ENCODE measurements at places on chromosomes 16 and 17.

GRCh38 chr17:42016411-42016831, 818 bp downstream of the DNAJC7 start:
- peaks cover 56% of the 10 kb centered on the region for H3K4me1 ChIP-seq
- no peaks in the 10 kb centered on the region for H3K27me3 ChIP-seq
- H3K36me3 ChIP-seq: peaks cover 20% of the 10 kb centered on the region
- H3K27ac ChIP-seq: peak overlapping the region; percentile 99

DNA sequence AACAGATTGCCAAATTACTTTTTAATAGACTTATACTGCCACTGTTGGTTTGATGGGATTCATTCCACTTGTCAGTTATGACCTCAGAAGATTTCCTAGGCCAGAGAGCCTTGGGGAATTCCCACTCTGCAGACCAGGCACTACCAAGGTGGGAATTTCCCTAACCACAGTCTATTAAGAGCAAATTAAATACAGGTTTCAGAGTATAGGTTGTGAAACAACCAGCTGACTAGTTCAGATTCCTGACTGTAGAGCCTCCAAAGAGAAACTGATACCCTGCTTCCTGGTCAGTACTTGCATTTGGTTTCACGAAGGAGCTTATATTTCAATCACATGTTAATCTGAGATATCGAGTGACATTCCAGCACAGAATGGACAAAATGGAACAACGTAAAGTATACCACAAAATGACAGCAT, 186.5 kb downstream of the STX8 start:
- no peak for DNase-seq
- no peaks in the 10 kb centered on the region for H3K27me3 ChIP-seq
- peaks cover 2% of the 10 kb centered on the region for H3K36me3 ChIP-seq
- no peak overlapping the region for H3K27ac ChIP-seq
- H3K4me1 ChIP-seq: peaks cover 9% of the 10 kb centered on the region

- DNase-seq: no peak
- H3K4me3 ChIP-seq: no peak overlapping the region
- no peak overlapping the region for H3K27ac ChIP-seq
- no peaks in the 10 kb centered on the region for H3K27me3 ChIP-seq
- peaks cover 14% of the 10 kb centered on the region for H3K36me3 ChIP-seq
Observed at GRCh38 chr16:53071748-53072301, 17.0 kb downstream of the CHD9 start.

- peaks cover 61% of the 10 kb centered on the region for H3K4me1 ChIP-seq
- peak overlapping the region; percentile 97 for H3K4me3 ChIP-seq
- peaks cover 42% of the 10 kb centered on the region for H3K36me3 ChIP-seq
Observed at GRCh38 chr17:42274812-42275526, 1.2 kb downstream of the STAT5B start.

GRCh38 chr17:9021158-9021991, at the start of gene NTN1:
NTN1 (plus strand) TSS chr17:9021510; CDS start chr17:9022374, 864 bp downstream.
- H3K4me1 ChIP-seq: peaks cover 4% of the 10 kb centered on the region
- H3K27me3 ChIP-seq: peaks cover 55% of the 10 kb centered on the region
- no peaks in the 10 kb centered on the region for H3K36me3 ChIP-seq
- H3K27ac ChIP-seq: peak within 1 kb of the TSS; percentile 17
- DNase-seq: peak; percentile 58

DNA sequence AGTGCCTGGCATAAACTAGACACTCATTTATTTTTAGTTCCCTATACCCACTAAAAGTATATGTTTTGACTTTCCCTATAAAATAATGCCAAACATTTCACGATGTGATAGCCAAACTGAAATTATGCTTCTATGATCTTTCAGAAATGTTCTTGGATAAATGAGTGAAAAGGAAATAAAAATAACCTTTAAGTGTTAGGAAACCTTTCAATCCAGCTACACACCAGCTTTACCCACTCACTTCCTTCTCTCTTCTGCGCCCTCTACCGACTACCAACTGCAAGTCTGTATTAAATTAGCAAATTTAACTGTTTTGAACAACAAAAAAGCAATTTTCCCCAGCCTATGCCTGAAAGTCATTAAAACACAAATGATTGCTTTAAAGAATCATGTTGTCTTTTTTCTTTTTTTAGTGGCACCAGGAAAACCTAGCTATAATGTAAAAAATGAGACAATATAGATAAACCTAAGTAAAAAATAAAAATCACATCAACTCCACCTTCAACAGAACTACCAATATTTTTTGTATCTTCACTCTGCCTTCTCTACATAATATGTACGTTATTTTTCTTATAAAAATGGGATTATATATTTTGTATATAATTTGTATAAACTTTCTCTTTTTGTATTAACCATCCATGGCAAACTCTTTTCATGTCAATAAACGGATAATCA, 13.2 kb upstream of the TMEM100 start:
- peaks cover 14% of the 10 kb centered on the region for H3K27me3 ChIP-seq
- no peaks in the 10 kb centered on the region for H3K36me3 ChIP-seq
- H3K4me3 ChIP-seq: no peak overlapping the region
- peak; percentile 6 for DNase-seq
- H3K27ac ChIP-seq: no peak overlapping the region
- H3K4me1 ChIP-seq: peaks cover 21% of the 10 kb centered on the region

DNA sequence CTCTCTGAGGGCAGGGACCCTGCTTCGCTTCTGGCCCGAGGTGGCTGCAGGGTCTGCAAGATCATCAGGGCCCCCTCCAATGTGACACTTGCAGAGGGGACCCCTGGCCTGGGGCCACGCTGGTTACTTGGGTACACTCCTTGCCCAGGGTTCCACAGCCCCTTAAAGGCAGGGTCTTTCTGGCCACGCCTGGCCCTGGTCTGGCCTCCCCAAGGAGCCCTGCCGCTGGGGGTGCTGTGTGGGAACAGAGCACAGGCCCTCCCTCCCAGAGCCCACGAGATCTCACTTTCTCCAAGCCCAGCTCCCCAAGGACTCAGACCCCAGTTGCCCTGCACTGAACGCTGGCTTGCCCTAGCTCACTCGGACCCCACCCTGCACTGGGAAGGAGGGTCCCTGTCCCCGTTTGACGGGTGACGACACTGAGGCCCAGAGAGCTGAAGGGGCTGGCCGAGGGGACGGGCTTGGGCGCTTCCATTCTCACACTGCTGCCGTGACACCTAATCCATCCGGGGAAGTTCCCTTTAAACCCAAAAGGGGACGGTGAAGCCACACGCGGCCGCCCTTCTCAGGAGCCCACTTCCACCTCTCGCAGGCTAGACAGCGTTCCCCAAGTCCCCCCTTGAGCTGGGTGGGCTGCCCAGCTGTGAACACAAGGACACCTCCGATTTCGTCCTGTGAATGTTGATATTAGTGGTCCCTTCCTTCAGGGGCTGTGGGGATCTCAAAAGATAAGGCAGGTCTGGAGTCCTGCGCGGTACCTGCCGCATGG, 26.9 kb upstream of the OSGIN1 start:
- no peaks in the 10 kb centered on the region for H3K36me3 ChIP-seq
- no peaks in the 10 kb centered on the region for H3K27me3 ChIP-seq
- H3K27ac ChIP-seq: no peak overlapping the region
- no peak for DNase-seq

DNA sequence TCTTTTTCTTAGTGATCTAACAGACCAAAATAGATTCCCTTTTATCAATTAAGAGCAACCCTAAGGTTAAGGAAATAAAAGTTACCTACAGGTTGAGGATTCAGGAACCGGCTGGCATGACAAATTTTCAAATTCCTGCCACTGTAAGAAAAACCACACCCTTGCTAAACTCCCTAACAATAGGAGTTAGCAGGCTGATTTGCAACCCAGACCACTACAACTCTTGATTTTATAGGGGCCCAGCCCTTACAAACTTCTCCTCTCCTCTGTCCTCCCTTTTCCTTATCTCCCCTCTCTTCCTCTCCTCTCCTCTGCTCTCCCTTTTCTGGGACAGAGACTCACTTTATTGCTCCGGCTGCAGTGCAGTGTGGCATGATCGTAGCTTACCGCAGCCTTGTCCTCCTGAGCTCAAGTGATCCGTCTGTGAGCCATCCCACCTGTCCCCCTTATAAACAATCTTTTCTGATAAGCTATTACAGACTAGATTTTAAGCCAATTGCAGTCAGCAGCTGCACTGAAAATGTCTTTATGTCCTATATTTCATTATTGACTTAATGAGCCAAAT, 418.9 kb downstream of the CDH8 start:
- no peak for DNase-seq
- H3K4me3 ChIP-seq: no peak overlapping the region
- no peaks in the 10 kb centered on the region for H3K36me3 ChIP-seq
- no peak overlapping the region for H3K27ac ChIP-seq
- no peaks in the 10 kb centered on the region for H3K27me3 ChIP-seq

- peaks cover 5% of the 10 kb centered on the region for H3K4me1 ChIP-seq
- no peak overlapping the region for H3K4me3 ChIP-seq
- H3K27ac ChIP-seq: no peak overlapping the region
- DNase-seq: no peak
Observed at GRCh38 chr16:53832896-53833544, 129.1 kb downstream of the FTO start.

DNA sequence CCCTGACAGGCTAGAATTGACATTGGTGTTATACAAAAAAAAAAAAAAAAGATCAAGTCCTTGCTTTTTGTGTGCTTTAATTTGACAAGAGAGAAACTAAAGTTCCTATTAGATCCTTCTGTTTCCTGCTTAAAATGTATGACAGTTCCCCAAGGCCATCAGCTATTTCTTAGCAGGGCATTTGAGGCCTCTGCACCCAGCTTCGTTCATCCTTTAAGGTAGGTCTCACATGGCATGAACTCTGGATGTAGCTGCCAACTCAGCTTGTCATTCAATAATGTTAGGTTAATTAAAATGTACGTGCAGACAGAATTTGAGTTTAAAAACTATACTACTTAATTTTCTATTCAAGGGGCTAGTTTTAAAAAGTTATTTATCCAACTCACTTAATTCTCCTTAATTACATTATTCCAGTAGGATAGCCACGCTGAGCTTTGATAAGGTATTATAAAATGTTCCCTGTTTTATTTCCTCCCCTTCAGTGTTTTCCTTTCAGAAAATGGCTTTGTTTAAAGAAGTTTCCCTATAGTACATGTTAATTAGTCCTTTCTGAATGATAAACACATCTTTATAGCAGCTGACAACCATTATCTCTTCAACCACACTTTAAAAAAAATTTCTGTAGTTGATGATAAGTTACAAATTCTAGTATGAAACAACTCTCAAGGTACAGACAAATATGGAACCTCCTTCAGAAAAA, 1.2 kb upstream of the RFFL start:
- no peaks in the 10 kb centered on the region for H3K27me3 ChIP-seq
- no peak for DNase-seq

GRCh38 chr17:10871914-10872313, 34.0 kb upstream of the PIRT start:
- no peaks in the 10 kb centered on the region for H3K36me3 ChIP-seq
- no peak overlapping the region for H3K27ac ChIP-seq
- peaks cover 2% of the 10 kb centered on the region for H3K27me3 ChIP-seq

- peak; percentile 31 for DNase-seq
- peak overlapping the region; percentile 72 for H3K4me3 ChIP-seq
- no peaks in the 10 kb centered on the region for H3K27me3 ChIP-seq
- peaks cover 30% of the 10 kb centered on the region for H3K4me1 ChIP-seq
- H3K27ac ChIP-seq: no peak overlapping the region
- peaks cover 15% of the 10 kb centered on the region for H3K36me3 ChIP-seq
Observed at GRCh38 chr17:4365628-4366326, 698 bp downstream of the UBE2G1 start.

DNA sequence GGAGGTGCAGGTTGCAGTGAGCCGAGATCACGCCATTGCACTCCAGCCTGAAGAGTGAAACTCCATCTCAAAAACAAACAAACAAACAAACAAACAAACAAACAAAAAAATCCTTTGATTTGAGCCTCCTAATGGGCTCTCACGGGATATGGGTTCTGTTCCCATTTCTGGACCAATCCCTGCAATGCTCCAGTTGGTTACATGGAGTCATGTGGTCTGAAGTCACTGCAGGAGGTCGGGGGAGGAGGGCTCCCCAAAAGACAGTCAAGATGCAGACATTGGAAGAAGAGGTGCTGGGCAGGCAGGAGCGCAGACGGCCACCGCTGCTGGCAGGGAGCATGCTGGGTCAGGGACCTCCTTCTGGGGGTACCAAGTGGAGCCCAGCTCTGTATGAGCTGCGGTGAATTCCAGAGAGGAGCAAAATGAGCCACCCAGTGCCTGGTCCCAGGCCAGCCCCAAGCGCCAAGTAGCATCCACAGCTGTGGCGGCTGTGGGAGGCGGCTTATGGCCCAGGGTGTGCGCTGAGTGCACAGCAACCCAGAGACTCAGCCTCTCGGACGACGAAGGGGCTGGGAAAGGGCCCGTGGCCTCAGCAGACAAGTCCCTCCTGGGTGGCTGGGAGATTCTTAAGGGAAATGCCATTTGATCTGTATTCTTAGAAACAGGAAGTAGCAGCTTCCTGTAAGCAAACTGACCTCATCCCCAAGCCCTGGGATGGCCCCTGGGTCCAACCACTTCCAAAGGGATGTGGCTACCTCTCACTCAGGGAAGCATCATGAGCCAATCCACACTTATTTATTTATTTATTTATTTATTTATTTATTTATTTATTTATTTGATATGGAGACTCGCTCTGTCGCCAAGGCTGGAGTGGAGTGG, 19.6 kb upstream of the ATP2A3 start:
- H3K4me3 ChIP-seq: no peak overlapping the region
- H3K4me1 ChIP-seq: peaks cover 4% of the 10 kb centered on the region
- no peak for DNase-seq
- H3K27ac ChIP-seq: no peak overlapping the region
- H3K27me3 ChIP-seq: peaks cover 2% of the 10 kb centered on the region
- H3K36me3 ChIP-seq: no peaks in the 10 kb centered on the region

GRCh38 chr17:73340093-73340596, 28.3 kb upstream of the CDC42EP4 start:
- no peaks in the 10 kb centered on the region for H3K36me3 ChIP-seq
- H3K4me1 ChIP-seq: no peaks in the 10 kb centered on the region
- peaks cover 6% of the 10 kb centered on the region for H3K27me3 ChIP-seq

- H3K4me3 ChIP-seq: no peak overlapping the region
- no peak overlapping the region for H3K27ac ChIP-seq
- no peaks in the 10 kb centered on the region for H3K27me3 ChIP-seq
- H3K4me1 ChIP-seq: no peaks in the 10 kb centered on the region
- H3K36me3 ChIP-seq: no peaks in the 10 kb centered on the region
Observed at GRCh38 chr16:9666834-9667480, 515.3 kb downstream of the GRIN2A start.
